ENCODE measurements at places on chromosomes 13 and 19.

DNA sequence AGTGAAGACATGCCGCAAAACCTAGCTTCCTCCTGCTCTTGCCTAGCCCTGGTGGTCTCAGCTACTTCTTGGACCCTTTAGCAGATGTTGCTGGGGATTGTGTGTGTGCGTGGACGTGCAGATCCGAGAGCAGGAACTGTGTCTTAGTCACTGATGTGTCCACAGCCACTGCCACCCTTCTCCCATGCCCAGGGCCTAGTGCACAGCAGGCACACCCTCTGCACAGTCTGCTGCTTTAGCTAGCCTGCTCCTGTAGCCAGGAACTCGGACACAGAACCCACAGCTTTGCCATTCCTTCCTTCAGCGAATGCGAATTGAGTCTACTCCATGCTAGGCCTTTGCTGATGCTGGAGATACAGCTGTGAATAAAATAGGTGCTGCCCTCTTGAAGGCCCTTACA, 2.3 kb downstream of the CLPTM1 start:
- DNase-seq, result no peak

DNA sequence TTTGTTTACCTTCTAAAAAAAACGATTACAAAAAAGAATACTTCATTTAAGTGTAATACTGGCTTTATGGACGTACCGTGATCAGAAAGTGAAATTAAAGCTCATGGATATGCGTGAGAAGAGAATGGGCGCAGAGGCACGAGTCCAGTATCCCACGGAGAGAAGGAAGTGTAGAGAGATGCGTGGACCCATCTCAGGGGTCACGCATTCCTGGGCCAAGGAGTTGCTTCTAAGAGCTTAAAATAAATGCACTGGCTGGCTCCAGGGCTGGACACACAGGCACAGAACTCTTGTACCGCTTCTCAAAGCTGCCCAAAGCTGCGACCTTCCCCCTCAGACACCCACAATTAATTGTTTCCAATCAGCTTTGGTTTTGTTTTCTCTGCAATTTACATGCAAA, 8.7 kb upstream of the SPC24 start:
- DNase-seq, result no peak

GRCh38 chr13:108572782-108573211, 56.6 kb upstream of the MYO16 start:
- DNase-seq, result no peak

- DNase-seq, result no peak
These were observed 82.6 kb downstream of the PCDH9 start for GRCh38 chr13:67147342-67148133.
